ENCODE measurements at places on chromosomes 2 and 18.

- peak; percentile 11 for DNase-seq
These were observed 134.8 kb downstream of the SLC8A1 start for GRCh38 chr2:40317046-40317445.

GRCh38 chr2:221123396-221123795 is 448.7 kb downstream of the EPHA4 start:
- DNase-seq = no peak

DNA sequence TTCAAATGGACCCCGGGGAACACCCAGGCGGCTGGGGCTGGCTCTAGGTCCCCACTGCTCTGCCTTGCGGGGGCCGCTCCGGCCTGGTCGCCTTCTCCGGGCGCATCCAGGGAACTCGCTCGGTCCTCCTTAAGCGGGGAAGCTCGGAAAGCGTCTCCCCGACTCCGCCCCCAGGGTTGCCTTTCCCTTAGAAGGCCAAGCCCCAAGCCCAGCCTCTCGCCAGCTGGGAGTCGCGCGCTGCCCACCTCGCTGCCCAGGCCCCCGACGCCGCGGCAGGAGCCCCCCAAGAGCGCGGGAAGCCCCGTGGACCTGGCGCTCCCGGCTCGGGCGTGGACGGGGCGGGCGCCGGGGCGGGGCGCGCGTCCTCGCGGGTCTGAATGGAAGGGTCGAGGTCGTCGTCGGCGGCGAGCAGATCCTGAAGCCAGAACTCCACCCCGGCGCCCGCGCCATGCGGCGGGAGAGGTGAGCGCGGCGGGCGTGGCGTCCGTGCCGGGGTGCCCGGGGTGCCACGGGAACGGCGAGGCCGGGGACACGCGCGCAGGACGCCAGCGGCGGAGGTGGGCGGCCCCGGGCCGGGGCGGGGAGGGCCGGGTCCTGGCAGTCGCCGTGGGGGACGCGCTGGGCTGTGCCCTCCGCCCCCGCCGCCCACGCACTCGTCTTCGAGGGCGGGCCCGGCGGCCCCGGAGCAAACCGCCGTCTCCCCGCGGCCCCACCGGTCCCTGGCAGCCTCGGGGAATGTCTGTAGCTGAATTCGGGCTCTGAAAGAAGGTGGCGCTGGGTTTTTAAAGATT is at the start of gene BOK:
Gene BOK, plus strand, starts transcription at position 214 of the 791 bp plus-strand sequence. CDS start 739 bp downstream, outside the sequence.
- DNase-seq = peak; percentile 92

- no peak for DNase-seq
These were observed 36.5 kb downstream of the RHOB start for GRCh38 chr2:20483194-20483895.

DNA sequence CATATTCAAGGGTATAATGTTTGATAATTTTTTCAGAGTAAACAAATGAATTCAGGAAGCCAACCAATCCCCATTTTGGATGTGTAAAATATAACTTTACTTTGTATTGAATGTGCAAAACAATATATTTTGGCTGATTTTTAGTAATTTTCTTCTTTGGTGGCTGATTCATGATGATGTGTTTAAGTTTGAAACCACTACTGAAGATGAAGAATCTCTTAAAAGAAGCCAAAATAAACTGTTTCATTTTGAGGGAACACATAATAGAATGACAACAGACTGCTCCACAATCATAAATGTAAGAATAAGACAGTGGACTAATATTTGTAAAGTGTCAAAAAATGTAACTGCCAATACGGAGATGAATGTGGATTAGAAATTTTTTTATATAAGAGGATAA is 52.5 kb upstream of the TRIM43 start:
- no peak for DNase-seq

- DNase-seq = peak; percentile 54
These were observed 80.4 kb downstream of the CELF4 start for GRCh38 chr18:37484983-37485834.

DNA sequence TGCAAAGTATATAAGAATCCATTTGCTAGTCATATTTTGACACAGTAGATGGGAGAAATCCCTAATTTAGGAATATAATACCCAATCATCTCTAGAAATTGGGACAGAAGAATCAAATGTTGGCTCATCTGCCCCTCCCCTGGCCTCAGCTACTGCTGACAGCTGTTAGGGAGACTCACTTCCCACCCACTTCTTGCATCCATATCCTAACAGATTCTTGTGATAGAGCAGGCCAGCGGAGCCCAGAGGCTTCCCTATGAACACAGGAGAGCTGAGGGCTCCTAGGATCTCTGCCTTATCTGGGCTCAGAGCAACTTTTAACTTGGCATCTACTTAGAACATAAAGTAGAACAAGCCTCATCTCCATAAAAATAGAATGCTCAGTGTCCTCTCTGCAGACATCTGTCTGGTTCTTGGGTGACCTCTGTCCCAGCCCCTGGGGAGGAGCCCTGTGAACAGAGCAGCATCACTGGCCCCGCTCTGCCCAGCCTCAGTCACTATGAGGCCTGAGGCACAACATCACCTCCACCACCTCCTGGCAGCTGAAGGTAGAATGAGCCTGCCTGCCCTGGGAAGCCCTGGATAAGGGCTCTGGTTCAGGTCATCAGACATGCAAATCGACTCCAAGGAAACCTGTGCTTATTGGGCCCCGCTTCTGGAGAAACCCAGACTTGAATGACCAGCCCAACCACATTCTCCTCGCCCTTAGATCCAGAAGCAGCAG is 229.7 kb downstream of the ANKRD36B start:
- DNase-seq = no peak

- DNase-seq = peak; percentile 86
These were observed 48.1 kb upstream of the SIGLEC15 start for GRCh38 chr18:45777393-45777792.

DNA sequence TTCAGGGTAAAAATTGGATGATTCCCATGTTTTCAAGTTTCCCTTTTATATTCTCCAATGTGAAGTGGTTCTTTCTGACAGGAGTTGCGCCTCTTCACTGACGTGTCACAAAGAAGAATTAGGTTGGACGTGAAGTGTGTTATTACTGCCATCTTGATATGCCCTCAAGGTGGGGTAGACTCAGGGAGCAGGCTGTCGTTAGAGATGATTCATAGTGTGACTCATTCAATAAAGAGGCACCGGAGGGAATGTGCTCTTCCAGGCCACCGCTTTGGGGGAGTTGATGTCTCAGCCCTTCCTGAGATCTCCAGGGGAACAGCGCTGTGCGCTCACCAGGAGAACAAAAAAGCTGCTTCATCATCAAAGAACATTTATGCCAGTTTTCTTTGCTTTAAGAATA is 3.6 kb upstream of the DGKD start:
- DNase-seq = peak; percentile 84

GRCh38 chr2:226913641-226914040 is 77.8 kb downstream of the RHBDD1 start:
- no peak for DNase-seq

DNA sequence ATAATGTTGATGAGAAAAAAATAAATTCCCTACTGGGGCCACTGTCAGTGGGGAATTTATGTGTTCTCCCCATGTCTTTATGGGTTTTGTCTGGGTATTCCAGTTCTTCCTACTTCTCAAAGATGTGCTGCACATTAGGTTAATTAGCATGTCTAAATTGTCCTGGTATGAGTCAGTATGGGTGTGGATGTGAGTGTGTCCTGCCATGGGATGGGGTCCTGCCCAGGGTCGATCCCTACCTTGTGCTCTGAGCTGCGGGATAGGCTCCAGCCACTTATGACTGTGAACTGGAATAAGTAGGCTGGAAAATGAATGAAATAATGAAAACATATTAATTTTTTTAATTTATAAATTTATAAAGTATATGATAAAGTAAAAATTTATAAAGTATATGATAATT is 167.5 kb downstream of the UBR3 start:
- no peak for DNase-seq

DNA sequence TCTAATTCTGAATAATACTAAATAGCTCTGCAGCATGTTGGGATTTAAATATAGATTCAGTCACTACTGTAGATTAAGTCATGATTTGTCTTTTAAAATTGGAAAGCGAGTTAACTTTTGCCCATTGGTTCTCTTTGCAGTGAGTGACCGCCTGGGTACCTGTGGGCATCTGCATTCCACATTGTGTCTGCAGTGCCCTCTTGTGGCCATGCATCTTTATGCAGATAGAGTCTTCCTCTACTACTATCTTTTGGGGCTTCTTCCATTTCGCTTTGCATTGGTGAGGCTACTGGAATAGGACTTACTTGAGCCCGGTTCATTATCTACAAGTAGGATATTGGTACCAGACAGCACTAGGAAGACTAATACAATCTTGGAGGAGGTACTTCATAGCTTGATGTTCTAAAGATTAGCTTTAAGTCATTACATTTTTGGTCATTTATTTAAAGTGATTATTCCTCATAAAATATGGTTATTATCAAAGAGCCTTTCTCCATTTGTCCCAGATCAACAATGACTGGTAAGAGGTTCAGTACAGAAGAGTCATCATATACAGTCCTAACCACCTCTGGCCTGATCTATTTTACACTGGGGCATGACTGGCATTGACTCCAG is 203.0 kb downstream of the SOCS6 start:
- peak; percentile 71 for DNase-seq

- no peak for DNase-seq
These were observed 70.1 kb upstream of the NEDD4L start for GRCh38 chr18:57973889-57974288.

- DNase-seq = peak; percentile 79
These were observed 53.2 kb downstream of the EEF1B2 start for GRCh38 chr2:206212673-206213513.

- no peak for DNase-seq
These were observed 218.8 kb downstream of the DYSF start for GRCh38 chr2:71671895-71672825.

- DNase-seq = no peak
These were observed 52.8 kb upstream of the TGIF1 start for GRCh38 chr18:3397031-3397750.

- no peak for DNase-seq
These were observed 178.2 kb upstream of the PXDN start for GRCh38 chr2:1922402-1923025.

DNA sequence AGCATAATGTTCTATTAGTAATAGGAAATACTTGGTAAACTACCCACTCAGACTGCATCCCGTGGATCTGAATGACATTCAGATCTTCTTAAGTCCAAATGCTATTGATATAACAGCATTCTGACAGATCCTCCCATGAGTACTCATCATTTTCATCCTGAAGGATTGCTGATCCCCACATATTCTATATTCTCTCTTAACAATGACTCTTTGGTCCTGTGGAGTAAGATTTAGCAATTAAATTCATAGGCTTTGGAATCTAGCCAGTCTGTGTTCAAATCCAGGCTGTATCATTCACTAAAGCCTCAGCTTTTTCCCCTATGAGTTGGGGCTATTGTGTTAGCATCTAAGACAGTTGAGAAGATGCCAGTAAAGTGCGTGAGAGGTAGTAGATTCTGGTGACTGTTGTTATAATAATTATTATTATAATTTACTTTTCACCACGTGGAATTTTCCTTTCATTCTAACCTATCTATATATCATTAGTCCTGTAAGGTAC is 591.3 kb upstream of the SYT4 start:
- no peak for DNase-seq

DNA sequence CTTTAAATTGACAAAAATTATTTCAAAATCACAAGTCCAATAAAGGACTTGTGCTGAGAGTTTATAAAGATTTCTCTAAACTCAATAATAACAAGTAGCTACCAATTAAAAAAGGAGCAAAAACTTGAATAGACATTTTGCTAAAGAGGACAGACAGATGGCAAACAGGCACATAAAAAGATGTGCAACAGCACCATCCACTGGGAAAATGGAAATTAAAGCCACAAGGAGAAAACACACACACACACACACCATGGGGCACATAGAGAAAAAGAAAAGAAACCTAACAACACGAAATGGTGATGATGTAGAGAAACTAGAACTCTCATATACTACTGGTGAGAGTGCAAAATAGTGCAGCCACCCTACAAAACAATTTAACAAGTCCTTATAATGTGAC is 12.6 kb upstream of the SLC9A4 start:
- no peak for DNase-seq

DNA sequence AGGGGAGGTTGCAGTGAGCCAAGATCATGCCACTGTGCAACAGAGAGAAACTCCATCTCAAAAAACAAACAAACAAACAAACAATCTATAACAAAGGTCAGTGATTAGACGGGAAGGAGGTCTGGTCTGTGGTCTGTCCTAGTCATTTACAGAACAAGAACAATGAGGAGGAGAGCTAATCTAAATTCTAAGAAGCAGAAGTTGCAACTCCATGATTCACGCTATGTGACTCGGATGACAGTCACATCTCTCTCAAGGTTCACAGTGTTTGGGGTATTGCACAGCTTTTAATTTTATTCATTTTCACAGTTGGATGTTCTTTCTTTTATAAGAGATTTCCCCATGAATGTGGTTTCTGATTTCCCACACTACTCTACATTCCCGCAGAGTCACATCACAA is 218.7 kb upstream of the PIEZO2 start:
- no peak for DNase-seq

GRCh38 chr2:100184055-100184737 is 41.8 kb upstream of the AFF3 start:
- no peak for DNase-seq

DNA sequence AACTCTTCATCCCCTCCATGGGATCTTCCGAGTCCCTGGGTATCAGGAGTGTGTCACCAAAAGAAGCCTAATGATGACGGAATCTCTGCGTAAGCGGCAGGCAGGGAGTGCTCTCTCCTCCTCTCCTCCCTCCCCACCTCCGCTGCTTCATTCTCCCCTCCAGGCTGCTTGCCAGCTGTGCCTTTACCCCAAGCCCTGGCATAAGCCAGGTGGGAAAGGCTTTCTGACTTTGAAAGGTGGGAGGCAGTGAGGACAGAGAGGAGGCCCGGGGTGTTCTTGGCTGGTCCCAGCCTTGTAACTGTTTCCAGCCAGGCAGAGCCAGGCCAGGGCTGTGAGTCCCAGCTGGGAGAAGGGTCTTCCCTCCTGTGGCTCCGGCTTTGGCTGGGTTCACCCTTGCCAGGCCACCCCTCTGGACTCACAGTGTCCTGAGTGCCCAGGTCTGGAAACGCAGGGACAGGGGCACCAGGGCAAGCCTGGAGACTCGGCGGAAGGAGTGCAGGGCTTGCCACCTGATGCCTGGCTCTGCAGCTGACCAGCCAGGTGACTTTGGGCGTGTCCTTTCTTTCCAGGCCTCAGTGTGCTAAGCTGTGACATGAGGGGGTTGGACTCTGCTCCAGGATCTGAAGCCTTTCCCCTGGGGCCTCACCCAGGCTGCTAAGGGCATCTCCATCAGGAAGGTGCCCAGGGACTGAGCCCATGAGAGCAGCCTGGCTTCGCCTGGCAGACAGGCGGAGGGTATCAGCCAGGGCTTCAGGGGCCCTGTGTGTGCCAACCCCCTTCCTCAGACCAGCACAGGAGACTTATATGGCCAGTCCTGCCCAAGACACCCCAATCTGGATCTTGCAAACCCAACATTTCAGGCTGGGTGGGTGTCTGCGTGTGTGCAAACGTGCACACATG is 32.7 kb upstream of the HPCAL1 start:
- no peak for DNase-seq

DNA sequence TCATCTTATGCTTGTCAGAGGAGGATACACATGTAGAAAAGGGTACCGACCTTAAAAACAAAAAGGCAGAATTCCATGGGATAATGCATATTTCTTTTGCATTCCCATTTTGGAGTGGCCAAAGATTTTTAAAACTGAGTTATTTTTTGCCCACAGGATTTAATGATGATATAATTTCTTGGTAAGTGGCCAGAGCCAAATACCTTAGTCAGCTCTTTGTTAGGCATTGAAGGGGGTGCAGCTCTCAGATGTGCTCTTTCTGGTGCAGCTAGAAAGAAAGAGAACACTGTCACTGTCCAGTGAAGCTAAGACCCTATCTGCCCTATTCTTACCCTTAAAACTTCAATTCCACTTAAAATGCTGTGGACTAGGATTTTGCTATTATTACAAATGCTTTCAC is 10.8 kb downstream of the COQ10B start:
- peak; percentile 23 for DNase-seq

All from GM03348 (cell line).